ENCODE measurements at places on chromosomes 2 and 18. TPM values are rescaled to one million over a fixed set of nuclear protein-coding genes. Genes with fewer than 3 reads are reported as not detected.

Gene ZSWIM2
- total RNA-seq: under 0.01 TPM

GRCh38 chr2:50546790-50547189 is 485.1 kb downstream of the NRXN1 start:
- DNase-seq: no peak

Gene CPLX4
- not detected for total RNA-seq

GRCh38 chr2:40680547-40680946 is 228.7 kb upstream of the SLC8A1 start:
- DNase-seq: no peak

GRCh38 chr2:10494351-10495066 is 46.4 kb upstream of the ODC1 start:
- no peak for DNase-seq

DNA sequence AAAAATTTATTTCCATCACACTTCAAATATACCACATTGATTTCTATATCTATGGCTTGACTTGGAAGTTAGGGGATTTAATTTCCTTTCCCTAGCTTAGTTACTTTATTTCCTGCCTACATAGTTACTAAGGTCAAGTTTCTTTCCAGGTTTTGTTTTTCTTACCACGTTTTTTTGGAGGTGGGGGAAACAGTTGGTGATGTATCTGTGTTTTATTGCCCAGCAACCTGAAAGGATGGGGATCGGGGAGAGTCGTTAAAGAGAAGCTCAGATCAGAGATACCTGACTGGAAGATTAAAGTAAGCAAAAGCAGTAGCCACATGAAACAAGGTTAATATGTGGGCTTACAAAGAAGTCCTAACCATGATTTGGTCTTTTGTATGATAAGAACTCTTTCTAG is 127.8 kb downstream of the OSBPL6 start:
- peak; percentile 71 for DNase-seq

GRCh38 chr18:41501848-41502247 is 453.2 kb upstream of the PIK3C3 start:
- DNase-seq: no peak

Gene FBXO48
- total RNA-seq: 0.25 TPM

Gene LIMS4
- total RNA-seq: 20.8 TPM

DNA sequence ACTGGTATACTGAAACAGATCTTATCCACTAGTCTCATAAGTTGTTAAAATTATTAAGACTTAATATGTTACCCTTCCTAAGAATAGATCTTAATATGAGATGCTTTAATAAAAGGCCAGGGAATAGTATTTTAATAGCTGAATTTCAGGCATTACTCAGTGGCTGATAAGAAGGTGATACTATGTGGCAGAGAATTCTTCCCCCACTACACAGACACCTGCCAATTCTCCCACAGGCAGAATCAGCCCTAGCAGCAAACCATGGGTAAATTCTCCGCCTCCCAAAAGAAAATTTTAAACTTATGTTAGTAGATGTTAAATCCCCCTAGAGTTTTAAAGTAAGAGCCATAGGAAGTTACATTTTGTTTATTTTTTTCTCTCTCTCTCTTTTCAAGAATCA is 888.8 kb downstream of the LRP1B start:
- DNase-seq: no peak

Gene CETN1
- not detected for total RNA-seq

Gene IL37
- not detected for total RNA-seq

DNA sequence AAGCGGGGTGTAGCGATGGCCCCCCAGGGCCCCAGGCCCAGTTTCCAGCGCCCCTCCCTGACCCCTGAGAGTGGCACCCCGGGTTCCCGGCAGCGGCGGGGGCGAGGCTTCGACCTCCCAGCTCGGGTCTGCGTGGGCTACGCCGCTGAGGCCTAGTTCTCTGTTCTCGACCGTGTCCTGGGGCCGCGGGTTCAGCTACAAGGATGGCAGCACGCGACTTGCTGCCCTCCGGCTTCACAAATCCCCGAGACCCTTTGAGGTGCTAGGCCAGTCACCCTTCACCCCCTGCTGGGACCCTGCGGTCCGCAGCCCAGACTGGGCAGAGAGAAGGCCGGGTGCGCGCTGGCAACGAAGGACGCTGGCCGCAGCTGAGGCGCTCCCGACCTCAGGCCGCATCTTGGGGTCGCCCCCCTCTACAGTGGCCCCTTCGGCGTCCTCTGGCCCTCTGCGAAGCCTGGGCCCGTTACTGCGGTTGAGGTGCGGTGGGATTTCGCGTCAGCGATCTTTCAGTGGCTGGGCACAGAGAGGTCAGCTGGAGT is 1.2 kb downstream of the OTX1 start:
- no peak for DNase-seq

Gene CCDC102B
- 34.0 TPM for total RNA-seq

- no peak for DNase-seq
Observed at GRCh38 chr18:69895066-69896047, 52.3 kb downstream of the CD226 start.

Gene SPDYA
- 0.13 TPM for total RNA-seq

GRCh38 chr2:157508676-157509075 is 64.8 kb upstream of the CYTIP start:
- no peak for DNase-seq

GRCh38 chr2:45974762-45975408 is 322.3 kb upstream of the EPAS1 start:
- DNase-seq: no peak

Gene MARS2
- total RNA-seq: 4.1 TPM

Gene RUFY4
- not detected for total RNA-seq

GRCh38 chr2:145769011-145769716 is 1249.2 kb upstream of the ZEB2 start:
- no peak for DNase-seq

DNA sequence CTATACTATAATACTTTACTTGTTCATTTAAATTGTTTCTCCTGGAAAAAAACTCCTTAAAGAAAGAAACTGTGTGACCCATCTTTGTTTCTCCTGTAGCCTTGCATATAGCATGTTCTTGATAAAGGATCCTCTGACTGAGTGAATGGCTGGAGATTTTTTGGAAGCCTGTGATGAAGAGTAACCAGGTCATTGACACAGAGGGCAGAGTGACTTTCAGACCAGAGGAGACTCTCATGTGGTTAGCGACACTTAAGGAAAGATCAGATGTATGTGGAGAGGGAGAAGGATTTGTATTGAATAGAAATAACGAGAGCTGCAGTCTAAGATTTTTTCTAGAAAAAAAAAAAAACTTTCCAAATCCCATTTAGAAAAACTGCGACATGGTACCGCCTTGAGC is 85.5 kb downstream of the TRIM43 start:
- DNase-seq: no peak

Gene MARCO
- not detected for total RNA-seq

GRCh38 chr2:25375371-25375988 is 33.8 kb upstream of the DNMT3A start:
- DNase-seq: no peak

DNA sequence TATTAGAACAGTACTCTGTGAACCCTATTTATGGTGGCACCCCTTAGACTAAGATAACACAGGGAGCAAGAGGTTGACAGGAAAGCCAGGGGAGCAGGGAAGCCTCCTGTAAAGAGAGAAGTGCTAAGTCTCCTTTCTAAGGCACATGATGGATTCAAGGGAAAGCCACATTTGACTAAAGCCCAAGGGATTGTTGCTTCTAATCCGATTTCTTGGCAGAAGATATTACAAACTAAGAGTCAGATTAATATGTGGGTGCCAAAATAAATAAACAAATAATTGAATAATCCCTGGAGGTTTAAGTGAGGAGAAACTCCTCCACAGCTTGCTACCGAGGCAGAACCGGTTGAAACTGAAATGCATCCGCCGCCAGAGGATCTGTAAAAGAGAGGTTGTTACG is 333.2 kb downstream of the SOX11 start:
- DNase-seq: no peak

DNA sequence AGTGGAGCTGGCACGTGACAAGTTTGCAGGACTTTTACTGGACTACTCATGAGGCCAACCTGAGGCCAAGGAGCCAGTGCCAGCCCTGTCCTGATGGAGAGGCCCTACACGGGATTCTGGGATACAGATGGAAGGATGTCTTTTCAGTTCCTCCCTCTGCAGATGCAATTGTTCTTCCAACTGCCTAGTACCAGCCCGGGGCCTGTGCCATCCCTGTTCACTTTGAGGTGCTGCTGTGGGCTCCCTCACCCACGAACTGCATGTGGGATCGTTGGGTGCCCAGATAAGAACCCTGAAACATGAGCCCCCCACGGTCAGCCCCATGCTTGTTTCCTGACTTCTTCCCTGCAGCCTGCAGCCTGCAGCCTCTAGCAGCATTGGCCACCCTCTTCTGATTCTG is 25.3 kb upstream of the LAPTM4A start:
- no peak for DNase-seq

Gene LAPTM4A
- total RNA-seq: 182 TPM

Gene TEKT4
- not detected for total RNA-seq

DNA sequence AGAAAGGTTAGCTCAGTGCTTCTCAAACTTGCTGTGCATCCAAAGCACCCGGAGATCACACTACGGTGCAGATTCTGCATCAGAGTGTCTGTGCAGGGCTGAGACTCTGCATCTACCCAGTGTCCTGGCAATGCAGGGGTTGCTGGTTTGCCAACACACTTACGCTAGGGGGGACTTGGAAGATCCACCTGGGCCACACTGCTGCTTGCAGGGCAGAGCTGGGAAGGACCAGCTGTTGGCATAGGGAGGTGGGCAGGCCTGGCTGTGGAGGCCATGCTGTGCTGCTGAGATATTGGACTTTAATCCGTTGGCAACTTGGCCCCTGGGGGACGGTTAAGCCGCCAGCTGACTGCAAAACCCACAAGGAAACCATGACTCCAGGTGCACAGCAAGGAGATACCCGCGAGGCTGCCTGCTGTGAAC is 397.6 kb upstream of the HS6ST1 start:
- DNase-seq: no peak

DNA sequence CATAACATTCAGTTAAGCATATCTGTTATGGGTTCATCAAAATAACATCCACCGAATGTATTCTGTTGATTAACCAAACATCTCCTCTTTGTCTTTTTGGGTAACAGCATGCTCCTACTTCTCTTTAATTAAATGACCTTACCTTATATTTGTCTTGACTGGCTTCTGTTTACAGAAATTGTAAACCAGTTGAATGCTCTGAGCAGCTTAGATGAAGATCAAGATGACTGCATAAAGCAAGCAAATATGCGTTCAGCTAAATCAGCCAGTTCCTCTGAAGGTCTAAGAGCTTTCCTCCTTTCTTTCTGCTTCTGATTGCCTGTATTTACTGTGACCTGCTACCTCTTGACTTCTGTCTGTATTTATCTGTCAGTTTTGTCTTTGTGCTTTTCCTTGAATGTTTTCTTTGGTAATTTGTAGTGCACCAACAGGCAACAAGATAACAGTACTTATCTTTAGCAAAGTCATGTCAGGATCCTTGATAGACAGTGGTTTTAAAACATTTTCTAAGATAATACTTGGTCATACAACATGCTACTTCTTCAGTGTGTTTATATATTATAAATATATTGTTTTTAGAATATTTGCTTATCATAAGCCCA is 152.8 kb downstream of the EHBP1 start:
- DNase-seq: no peak

DNA sequence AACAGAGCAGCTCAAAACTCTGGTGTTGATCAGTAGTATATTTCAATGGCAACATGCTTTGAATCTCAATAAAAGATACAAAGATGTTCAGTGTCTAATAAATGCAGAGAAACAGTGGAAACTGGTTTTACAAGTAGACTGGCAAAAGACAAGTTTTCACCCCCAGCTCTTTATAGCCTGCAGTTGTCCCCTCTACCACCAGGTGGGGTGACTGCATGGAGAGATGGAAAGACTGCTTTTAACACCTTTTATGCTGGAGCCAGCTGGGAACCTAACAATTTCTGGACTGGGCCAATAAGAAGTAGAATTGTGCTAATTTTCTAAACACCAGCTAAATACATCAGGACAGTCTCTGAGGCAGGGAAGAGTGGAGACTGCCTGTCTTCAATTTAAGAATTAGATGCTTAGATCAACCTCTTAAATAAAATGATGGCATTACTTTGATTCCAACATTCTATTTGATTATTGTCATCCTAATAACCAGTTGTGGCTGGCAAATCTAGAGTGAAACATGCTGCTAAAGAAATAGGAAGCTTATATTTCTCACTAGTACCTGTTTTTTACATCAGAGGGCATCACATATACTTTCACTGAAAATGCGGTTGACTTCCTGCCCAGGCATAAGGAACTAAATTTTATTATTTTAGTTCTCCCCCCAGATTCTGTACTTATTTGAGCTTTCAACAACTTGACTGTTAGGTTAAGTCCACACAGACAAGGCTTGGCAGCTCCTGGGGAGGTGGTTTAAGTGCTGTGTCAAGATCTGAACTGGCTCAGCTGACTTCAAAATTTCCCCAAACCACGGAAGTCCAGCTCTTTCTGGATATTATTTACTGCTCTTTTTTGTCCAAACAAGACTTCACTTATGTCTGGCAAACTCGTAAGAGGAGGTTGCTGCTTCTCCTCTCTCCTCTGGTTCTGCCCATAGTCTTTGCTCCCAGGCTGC is 140.5 kb downstream of the TPGS2 start:
- DNase-seq: peak; percentile 65

DNA sequence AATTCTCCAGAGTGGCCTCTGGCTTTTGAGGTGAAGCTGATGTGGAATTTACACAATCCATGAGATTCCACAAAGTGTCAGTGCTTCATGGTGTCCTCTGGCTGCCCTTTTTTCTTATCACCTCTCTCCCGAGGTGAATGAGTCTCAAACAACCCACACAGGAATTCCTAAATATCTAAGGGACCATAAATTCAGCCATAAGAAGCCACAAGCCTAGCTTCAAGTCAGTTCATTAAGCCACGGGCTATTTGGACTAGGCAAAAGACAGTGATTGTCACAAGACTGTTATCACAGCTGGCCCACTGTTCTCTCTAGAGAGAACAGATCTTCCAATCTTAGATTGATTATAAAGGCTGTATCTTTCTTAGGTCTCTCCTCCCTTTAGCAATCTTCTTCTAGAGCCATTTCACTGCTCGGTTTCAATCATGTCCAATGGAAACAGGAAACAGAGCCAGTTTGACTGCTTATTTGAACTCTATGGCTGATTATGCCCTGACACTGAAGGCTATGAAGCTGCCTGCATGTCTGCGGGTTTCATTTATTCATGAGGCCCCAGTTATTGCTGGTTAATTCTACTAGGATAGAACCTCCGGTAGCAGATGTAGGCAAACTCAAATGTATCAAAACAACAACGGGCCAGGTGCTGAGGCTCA is 4.1 kb downstream of the NEMP2 start:
- no peak for DNase-seq

DNA sequence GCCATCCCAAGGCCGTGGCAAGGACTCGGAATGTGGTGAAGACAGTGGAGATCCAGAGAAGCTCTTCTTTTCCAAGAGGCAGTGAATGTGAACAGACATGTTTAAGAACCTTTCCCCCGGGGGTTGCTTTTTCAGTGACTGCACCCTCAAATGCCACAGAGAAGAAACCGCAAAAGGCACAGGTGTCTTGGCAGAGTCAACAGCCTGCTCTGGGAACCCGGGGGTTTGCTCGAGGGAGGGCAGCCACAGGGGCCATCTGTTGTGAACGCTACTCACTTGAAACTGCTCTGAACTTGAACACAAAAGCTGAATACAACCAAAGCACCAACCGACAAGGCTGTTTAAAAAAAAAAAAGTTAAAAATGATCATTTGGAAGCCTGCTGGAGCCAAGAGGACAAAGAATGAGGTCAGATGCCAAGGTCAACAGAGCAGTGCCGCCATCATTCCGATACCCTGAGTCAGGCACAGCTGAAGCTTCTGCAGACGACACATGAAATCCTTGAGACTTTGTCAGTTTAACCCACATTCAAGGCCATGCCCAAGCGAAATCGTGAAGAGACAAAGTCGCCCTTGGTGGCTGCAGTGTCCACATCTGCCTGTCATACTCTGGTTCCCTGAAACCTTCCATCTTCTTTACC is 47.4 kb downstream of the PSMG2 start:
- no peak for DNase-seq

Data from dermis microvascular lymphatic vessel endothelial cell (primary cell).